SW 1271 (cell line): ENCODE measurements at places on chromosomes 2 and 18.

DNA sequence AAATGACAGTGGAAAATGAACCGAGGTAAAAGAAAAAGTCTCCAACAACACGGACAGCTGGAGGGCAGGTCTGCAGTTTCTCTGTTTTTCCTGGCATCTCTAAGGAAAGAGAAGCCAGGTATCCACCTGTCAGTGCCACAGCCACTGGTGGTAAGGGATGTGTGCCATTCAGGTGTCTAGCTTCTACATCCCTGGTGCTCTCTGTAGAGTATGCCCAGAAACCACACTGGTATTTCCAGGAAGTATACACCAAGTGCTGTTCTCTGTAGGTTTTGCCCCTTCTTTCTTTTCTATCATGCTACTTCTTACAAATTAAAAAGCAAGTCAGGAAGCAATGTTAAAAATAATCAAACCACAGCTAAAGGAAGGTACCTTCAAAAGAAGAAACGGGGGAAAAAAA is 7.6 kb upstream of the AGFG1 start:
- DNase-seq, result no peak

GRCh38 chr2:124542932-124543640 is 518.0 kb downstream of the CNTNAP5 start:
- DNase-seq, result no peak

DNA sequence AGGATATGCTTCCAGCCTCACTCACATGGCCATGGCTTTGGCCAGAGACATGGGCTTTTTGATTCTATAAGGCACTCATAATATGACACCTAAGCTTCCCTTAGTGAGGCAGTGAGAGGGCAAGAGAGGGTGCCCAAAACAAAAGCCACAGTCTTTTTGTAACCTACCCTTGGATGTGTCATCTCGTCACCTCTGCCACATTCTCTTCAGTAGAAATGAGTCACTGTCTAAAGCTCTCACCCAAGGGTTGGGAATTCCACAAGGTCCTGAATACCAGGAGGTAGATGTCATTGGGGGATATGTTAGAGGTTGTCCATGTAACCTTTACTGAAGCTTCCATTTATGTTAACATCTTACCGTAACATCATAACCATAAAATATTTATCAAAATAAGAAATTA is 108.4 kb downstream of the ALMS1 start:
- peak; percentile 80 for DNase-seq

DNA sequence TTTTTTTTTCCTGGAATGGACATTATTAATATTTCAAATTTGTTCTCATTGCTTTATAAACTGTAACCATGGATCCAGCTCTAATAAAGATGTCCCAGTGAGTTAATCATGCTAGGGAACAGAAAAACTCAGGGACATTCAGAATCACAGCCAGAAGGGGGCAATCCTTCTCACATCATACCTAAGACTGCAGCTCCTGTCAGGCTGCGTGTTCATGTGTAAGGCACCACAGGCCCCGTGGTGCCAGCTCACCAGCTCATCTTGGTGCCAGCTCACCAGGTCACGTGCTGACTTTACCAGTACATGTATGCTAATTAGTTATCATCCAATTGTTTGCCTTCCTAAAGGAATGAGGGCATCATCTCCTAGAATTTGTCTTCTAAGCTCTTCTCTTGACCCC is 84.7 kb upstream of the NEDD4L start:
- peak; percentile 31 for DNase-seq

DNA sequence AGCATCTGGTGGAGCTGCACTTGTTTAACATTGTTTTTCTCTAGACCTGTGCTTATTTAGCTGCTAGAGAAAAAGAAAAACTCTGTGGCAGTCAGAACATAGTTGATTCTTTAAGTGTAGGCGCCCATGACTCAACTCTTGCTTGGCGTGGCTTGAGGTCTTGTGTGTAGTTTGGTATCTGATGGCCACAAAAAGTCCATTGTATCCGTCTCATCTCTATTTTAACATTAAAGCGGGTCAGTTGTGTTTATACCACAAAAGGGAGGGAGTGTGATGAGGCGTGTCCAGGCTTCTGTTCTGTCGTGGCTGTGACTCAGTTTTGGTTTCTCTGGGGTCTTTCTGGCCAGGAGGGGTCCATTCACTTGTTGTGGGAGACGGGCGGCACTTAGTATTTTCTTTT is 24.2 kb upstream of the UGT1A8 start:
- no peak for DNase-seq

GRCh38 chr2:134231301-134231964 is 22.4 kb upstream of the MGAT5 start:
- DNase-seq, result no peak

- peak; percentile 36 for DNase-seq
Observed at GRCh38 chr2:189204322-189204941, 24.9 kb upstream of the COL5A2 start.

GRCh38 chr2:101597347-101597944 is 100.1 kb upstream of the MAP4K4 start:
- no peak for DNase-seq

GRCh38 chr2:29110916-29111535 is 4.2 kb upstream of the CLIP4 start:
- peak; percentile 35 for DNase-seq

DNA sequence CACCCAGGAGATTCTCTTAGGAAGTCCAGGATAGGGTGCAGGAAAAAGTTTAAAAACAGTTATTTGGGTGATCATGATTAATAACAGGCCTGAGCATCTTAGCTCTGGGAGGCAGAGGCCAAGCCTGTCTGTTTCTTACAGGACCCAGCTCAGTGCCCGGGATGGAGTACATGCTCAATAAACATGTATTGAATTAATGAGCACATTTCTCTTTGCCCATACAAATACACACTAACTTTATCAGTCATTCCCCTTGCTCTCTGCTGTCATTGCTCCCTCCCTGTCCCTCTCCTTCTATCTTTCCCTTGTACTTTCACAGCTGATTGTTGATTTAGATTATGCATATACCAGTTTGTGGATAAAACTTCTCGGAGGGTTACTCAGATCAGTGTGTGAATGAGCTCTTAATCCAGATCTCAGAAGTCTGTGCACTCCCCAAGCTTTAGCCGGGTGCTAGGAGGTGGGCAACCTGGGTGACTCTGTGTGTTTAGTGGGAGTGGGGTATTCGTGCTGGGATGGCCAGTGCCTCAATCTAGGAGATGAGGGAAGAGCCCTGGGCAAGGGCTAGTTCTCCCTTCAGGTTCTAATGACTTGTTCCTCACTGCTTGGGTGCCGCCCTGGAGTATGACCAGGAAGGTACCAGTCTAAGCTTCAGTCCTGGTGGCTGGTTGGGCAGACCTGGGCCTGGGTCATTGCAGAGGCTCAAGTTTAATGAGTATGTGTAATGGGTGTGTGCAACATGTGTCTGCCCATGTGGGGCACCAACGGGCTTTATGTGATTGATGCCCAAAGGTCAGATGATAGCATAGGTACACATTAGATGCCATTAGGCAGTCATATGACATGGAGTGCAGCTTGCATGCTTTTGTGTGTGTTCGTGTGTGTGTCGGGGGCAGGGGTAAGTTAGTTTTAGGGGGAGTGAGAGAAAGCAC is 10.6 kb downstream of the EMX1 start:
- no peak for DNase-seq

GRCh38 chr2:21317131-21317530 is 193.4 kb downstream of the TDRD15 start:
- DNase-seq, result no peak

DNA sequence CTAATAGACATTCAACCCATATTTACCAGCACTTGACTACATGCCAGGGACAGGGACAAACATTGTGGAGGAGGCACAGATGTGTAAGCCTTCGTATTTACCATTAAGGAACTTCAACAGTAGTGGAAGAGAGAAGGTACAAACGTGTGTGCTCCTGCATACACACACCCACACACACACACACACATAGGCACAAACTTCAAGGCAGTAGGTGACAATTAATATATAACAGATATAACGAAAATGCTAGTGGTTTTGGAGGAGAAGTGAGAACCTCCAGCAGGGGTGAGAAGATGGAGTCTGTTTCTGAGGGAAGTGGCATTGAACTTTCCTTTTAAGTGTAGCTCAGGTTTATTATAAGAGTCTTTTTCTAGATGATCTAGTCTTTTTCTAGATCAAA is 231.1 kb downstream of the SETBP1 start:
- DNase-seq, result no peak
